ENCODE measurements at places on chromosomes 12 and 14. TPM values are rescaled to one million over a fixed set of nuclear protein-coding genes. Genes with fewer than 3 reads are reported as not detected.

GRCh38 chr12:71870416-71870815 is 30.9 kb downstream of the TBC1D15 start:
- no peak for DNase-seq

DNA sequence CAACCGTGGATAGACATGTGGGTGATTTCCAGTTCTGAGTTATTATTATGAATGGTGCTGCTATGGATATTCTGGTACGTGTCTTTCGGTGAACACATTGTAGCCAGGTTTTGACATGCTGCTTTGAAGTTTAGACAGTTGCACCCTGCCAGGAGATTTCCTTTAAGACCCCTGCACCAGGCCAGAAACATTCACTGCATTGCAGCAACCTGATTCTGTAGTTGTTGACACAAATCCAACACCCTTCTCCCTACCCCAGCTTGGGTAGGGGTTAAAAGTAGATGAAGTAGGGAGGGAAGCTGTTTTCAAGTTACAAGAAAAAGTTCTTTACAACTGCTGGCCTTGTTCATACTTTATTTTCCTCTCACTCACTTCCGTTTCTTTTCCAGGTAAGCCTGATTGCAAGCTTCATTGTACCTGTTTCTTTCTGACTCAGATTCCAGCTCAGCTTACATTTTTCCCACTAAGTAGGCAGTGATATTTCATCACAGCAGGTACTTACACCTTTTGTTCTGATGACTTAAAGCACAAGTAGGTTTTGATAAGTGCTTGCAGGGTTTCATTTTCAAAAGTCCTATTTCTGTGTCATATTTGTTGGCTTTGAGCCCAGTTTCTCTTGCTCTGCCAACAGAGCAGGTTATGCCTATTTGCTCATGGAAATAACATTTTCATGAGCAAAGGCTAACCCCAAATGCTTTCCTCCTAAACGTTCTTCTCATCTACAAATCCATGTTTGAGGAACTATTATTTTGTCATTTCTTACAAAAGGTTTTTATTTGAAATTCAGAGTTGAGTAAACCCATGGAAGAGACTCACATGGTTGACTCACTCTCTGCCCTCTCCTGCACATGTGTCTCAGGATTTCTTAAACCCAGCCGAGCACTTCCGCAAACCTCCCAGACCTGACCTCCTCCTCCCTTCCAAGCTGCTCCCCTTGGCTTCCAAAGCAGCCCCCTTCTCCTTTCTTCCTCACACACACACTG is 12.1 kb upstream of the LTA4H start:
- peak; percentile 76 for DNase-seq

DNA sequence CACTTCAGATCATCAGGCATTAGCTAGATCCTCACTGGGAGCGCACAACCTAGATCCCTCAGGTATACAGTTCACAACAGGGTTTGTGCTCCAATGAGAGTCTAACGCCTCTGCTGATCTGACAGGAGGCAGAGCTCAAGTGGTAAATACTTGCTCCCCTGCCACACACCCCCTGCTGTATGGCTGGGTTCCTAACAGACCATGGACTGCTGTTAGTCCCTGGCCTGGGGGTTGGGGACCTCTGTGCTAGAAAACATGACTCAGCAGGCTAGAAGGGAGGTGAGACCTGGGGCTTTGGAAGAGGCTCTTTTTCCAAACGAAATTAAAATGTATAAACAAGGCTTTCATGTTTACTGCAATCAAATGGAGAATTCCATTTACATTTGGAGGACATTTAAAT is 691.1 kb downstream of the FLRT2 start:
- no peak for DNase-seq

- DNase-seq: no peak
Measured at GRCh38 chr12:132489078-132489601, 811 bp upstream of the FBRSL1 start.

DNA sequence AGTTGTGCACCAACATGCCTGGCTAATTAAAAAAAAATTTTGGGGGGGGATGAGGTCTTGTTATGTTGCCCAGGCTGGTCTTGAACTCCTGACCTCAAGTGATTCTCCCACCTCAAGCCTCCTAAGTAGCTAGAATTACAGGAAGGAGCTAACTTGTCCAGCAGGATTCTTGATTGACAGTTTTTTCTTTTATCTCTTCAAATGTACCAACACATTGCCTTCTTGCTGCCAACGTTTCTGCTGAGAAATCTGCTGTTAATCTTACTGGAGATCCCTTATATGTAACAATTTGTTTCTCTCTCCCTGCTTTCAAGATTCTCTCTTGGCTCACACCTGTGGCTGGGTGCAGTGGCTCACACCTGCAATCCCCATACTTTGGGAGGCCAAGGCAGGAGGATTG is 22.4 kb upstream of the MARK3 start:
- no peak for DNase-seq

DNA sequence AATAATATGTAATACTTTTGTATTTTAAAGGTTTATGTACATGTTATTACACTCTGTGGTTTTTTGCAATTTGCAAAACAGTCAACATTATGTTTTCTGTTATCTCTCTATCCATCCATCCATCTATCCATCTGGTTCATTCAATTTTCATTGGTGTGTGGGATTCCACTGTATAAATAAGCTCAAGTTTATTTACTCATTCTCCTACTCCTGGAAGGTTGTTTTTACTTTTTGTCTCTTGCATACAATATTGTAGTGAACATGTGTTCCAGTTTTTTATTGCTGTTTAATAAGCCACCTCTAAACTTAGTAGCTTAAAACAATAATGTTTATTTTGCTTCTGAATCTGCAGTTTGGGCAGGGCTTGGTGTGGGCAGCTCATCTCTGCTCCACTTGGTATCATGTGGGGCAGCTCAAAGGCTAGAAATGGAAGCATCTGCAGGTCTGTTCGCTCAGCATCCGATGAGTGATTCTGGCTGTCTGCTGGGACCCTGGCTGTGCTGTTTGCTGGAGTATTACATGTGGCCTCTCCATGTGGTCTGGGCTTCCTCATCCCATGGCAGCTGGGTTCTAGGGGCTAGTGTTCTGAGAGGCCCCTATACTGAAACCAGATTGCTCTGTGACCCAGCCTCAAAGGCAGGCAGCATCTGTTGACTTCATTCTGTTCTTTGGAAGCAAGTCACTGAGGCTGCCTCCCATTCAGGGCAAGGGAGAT is 98.8 kb downstream of the SLC25A47 start:
- DNase-seq: no peak

The HELB gene
- total RNA-seq: 1.7 TPM

The GPN3 gene
- 27.4 TPM for total RNA-seq

Data from LHCN-M2 (cell line).